ENCODE measurements at places on chromosomes 11 and 22. TPM values are rescaled to one million over a fixed set of nuclear protein-coding genes. Genes with fewer than 3 reads are reported as not detected.

- H3K36me3 ChIP-seq = no peaks in the 10 kb centered on the region
- H3K27ac ChIP-seq = no peak overlapping the region
- peaks cover 11% of the 10 kb centered on the region for H3K4me1 ChIP-seq
- no peaks in the 10 kb centered on the region for H3K27me3 ChIP-seq
- no peak overlapping the region for H3K4me3 ChIP-seq
Observed at GRCh38 chr11:65547446-65548125, 10.6 kb downstream of the LTBP3 start.

DNA sequence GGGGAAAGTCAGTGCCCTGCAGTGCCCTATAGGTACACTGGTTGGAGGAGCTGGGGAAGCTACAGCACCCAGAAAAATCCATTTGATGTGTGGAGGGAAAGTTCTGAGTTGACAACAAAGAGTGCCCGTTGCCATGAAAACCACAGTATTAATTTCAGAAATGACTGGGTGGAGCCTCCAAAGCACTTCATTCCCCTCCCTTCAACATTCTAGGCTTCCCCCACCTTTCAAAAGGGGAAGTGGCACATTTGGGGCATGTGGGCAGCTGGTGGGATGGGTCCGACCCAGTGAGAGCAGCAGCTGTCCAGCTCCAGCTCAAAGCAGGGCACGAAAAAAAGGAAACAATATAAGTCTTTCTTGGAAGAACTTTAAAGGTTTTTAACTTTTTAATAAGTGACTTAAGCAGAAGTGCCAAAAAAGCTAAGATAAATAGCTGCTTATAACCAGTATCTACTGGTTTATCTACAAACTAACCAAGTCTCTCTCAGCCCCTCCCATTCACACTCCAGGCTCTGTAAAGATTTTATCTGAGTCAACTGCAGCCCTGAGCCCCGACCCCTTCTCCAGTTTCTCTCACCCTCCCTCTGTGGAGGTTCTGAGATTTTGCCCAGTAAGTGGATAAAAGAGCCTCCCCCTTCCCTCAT lies 9.0 kb upstream of the AHNAK start:
- H3K4me1 ChIP-seq = peaks cover 96% of the 10 kb centered on the region
- H3K36me3 ChIP-seq = no peaks in the 10 kb centered on the region
- no peaks in the 10 kb centered on the region for H3K27me3 ChIP-seq
- peak overlapping the region; percentile 98 for H3K27ac ChIP-seq
- H3K4me3 ChIP-seq = no peak overlapping the region
- DNase-seq = no peak

DNA sequence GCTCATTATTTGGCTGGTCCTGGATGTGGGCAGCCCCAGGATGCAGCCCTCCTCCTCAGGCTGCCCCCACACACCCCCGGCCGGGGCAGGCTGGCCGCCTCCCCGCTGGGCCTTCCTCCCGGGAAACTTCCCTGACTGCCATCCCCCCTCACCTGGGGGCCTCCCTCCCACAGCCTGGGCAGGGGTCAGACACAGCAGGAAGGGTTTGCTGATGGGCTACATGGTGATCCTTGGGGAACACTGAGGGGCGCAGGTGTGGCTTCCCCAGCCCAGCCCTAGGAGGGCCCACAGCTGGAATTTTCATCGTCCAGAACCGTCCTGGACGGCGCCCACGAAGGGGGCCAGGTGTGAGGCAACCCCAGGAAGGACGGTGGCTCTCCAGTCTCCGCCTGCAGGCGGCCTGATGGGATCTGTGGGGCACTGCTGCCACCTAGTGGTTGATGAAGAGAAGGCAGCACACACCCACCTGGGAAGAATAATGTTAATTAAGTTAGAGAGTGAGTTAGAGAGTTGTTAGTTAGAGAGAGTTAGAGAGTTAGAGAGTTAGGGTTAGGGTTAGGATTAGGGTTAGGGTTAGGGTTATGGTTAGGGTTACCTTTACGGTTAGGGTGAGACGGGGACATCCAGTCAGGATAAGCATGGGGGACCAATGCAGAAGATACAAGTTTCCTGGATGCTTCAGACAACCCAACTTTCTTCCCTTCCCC lies 75.9 kb upstream of the PRR5 start:
- H3K4me1 ChIP-seq = no peaks in the 10 kb centered on the region
- H3K27me3 ChIP-seq = no peaks in the 10 kb centered on the region
- H3K27ac ChIP-seq = no peak overlapping the region
- no peaks in the 10 kb centered on the region for H3K36me3 ChIP-seq

GRCh38 chr11:34356130-34356529 lies 1.7 kb downstream of the ABTB2 start:
- peak overlapping the region; percentile 61 for H3K4me3 ChIP-seq
- DNase-seq = no peak
- peaks cover 26% of the 10 kb centered on the region for H3K4me1 ChIP-seq
- no peaks in the 10 kb centered on the region for H3K27me3 ChIP-seq
- H3K27ac ChIP-seq = peak overlapping the region; percentile 64

- H3K27me3 ChIP-seq = no peaks in the 10 kb centered on the region
- peaks cover 34% of the 10 kb centered on the region for H3K4me1 ChIP-seq
- no peaks in the 10 kb centered on the region for H3K36me3 ChIP-seq
- peak overlapping the region; percentile 97 for H3K27ac ChIP-seq
Observed at GRCh38 chr11:117099696-117100095, 1.5 kb upstream of the SIK3 start.

DNA sequence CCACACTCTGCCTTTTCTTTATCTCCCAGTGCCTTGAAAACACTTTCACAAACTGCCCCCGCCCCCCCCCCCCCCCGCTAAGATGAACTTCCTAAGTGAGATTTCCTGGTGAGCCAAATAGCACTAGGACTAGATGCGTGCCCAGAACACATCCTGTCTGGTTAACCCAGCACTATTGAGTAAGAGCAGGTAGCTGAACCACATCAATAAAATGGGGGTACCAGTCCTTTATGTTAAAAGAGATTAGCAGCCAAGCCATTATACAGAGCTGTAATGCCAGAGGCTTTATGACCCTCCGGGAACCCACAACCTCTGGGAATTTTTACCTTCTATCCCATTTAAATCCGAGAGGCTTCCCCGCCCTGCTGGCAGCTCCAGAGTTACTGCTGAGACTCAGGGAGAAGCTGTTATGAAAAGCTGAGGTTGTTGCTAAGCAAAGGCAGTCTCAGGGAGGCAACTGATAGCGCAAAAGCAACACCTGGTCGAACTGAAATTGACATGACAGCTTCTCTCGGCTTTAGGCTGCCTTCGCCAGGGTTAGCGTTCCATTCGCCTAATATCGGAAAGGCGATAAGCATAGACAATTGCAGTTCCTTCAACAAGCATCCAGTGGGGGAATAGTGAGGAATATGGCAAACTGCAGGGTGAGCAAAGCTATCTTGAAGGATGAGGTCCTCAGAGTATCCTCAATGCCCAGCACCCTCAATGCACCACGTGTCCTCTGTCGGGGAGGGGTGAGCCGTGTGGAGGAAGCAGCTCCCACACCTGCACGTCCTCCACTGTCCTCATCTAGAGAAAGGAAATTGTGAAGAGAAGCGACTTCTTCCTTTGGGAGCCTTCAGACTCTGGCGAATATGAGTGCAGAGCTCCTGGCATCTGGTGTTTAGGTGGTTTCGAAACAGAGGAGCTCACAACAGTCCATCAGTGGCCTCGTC lies 977.0 kb downstream of the NTM start:
- H3K4me1 ChIP-seq = no peaks in the 10 kb centered on the region
- H3K27me3 ChIP-seq = no peaks in the 10 kb centered on the region
- H3K27ac ChIP-seq = no peak overlapping the region
- H3K36me3 ChIP-seq = no peaks in the 10 kb centered on the region

- peaks cover 10% of the 10 kb centered on the region for H3K4me1 ChIP-seq
- no peak overlapping the region for H3K27ac ChIP-seq
- H3K27me3 ChIP-seq = no peaks in the 10 kb centered on the region
Observed at GRCh38 chr11:66694732-66695207, 17.1 kb upstream of the RBM4B start.

DNA sequence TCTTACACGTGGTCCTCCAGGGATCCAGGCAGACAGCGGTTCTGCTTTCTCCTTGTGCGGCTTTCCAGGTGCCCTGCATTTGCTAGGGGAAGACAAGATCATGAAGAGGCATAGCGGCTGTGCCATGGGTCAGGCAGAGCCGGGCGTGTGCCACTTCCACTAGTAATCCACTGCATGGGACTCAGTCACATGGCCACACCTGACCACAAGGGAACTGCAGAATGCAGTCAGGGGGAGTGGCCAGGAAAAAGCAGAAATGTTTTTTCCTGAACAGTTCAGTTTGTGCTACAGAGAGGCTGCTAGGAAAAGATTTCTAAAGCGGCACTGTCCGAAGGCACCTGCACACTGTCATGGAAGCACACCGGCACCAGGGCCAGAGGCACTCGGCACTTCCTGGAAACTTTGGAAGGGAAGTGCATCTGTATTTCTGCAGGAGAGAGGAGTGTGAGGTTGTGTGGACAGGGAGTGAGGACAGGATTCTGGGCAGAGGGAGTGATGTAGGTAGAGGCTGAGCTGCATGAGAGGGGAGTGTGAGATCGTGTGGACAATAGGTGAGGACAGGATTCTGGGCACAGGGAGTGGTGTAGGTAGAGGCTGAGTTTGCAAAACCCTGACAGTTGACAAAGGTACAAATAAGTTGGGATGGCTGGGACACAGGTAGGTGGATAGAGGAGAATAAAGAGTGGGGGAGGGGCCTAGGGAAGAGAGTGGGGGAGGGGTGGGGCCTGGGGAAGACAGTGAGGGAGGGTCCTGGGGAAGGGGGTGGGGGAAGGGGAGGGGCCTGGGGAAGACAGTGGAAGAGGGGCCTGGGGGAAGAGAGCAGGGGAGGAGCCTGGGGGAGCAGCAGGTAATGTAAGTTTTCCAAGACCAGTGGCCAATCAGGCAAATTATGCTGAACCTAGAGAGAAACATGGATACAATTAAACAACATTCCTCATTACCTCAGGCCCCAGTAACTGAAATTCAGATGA lies 1436.3 kb downstream of the TBC1D22A start:
- peak; percentile 34 for DNase-seq
- H3K27ac ChIP-seq = no peak overlapping the region
- no peaks in the 10 kb centered on the region for H3K36me3 ChIP-seq

- H3K36me3 ChIP-seq = no peaks in the 10 kb centered on the region
- peak overlapping the region; percentile 81 for H3K27ac ChIP-seq
- H3K4me1 ChIP-seq = peaks cover 22% of the 10 kb centered on the region
- no peaks in the 10 kb centered on the region for H3K27me3 ChIP-seq
Observed at GRCh38 chr11:93541884-93542810, 1.0 kb downstream of the SMCO4 start.

DNA sequence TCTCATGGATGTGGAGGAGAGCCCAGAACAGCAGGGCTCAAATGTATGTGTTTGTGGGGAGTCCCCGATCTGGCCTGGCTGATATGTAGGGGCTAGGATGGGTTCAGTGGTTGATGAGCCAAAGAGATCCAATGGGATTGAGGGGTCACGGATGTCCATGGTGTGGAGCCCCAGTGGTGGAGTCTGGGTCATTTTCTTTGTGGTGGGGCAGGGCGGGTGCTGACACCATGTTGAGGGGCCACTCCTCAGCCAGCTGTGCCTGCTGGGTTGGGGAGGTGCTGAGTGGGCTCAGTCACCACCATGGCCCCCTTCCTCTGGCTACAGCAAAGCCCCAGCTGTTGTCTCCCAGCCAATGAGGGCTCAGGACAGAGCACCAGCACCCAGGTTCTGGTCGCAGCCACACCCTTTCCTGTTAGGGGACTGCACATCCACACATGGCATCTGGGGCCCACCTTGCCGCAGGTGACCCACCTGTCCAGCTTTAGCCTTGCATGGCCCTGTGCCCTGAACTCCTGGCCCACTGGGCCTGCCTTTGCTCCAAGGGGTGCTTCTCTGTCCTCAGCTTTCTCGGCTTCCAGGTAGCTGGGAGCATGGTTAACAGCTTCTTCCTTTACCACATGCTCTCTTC lies 3.2 kb upstream of the GNAZ start:
- no peaks in the 10 kb centered on the region for H3K27me3 ChIP-seq
- H3K36me3 ChIP-seq = no peaks in the 10 kb centered on the region
- H3K27ac ChIP-seq = no peak overlapping the region
- DNase-seq = no peak

- no peak overlapping the region for H3K4me3 ChIP-seq
- no peaks in the 10 kb centered on the region for H3K27me3 ChIP-seq
- H3K27ac ChIP-seq = no peak overlapping the region
- peaks cover 7% of the 10 kb centered on the region for H3K4me1 ChIP-seq
- H3K36me3 ChIP-seq = no peaks in the 10 kb centered on the region
Observed at GRCh38 chr11:28245131-28245530, 136.9 kb downstream of the METTL15 start.

GRCh38 chr11:125874556-125875124 lies 12.8 kb upstream of the HYLS1 start:
- H3K36me3 ChIP-seq = no peaks in the 10 kb centered on the region
- H3K27me3 ChIP-seq = no peaks in the 10 kb centered on the region
- no peak for DNase-seq
- no peaks in the 10 kb centered on the region for H3K4me1 ChIP-seq
- H3K27ac ChIP-seq = no peak overlapping the region

- DNase-seq = no peak
- H3K27me3 ChIP-seq = no peaks in the 10 kb centered on the region
Observed at GRCh38 chr11:11555208-11555607, 66.6 kb downstream of the GALNT18 start.

DNA sequence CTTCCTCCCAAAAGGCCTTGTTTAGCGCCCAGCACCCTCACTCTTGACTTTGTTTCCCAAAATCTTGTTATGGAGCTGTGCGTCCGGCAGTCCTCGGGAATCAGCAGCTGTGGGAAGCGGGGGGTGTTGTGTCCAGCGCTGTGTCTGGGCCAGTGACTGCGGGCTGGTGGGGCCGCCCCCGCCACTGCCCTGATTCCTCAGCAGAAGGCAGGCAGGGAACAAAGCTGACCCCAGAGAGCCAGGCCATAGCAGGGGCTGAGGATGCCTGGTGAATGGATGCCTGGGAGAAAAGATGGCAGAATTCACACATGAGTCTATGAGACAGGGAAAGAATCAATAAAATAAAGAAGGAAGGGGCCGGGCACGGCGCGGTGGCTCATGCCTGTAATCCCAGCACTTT lies 2.5 kb downstream of the APOBEC3C start:
- H3K27me3 ChIP-seq = no peaks in the 10 kb centered on the region
- no peaks in the 10 kb centered on the region for H3K36me3 ChIP-seq
- DNase-seq = no peak

GRCh38 chr22:49480331-49480730 lies 347.3 kb downstream of the BRD1 start:
- no peak overlapping the region for H3K4me3 ChIP-seq
- no peak for DNase-seq
- H3K36me3 ChIP-seq = no peaks in the 10 kb centered on the region
- H3K27me3 ChIP-seq = no peaks in the 10 kb centered on the region
- no peak overlapping the region for H3K27ac ChIP-seq

GRCh38 chr11:58579192-58580129 lies 598 bp downstream of the ZFP91 start:
- H3K4me1 ChIP-seq = peaks cover 72% of the 10 kb centered on the region
- no peak for DNase-seq
- H3K36me3 ChIP-seq = no peaks in the 10 kb centered on the region
- peak overlapping the region; percentile 97 for H3K4me3 ChIP-seq
- H3K27ac ChIP-seq = peak overlapping the region; percentile 100

- no peaks in the 10 kb centered on the region for H3K27me3 ChIP-seq
- DNase-seq = no peak
- no peaks in the 10 kb centered on the region for H3K4me1 ChIP-seq
- no peaks in the 10 kb centered on the region for H3K36me3 ChIP-seq
- H3K27ac ChIP-seq = no peak overlapping the region
Observed at GRCh38 chr11:57155838-57156607, 25.7 kb upstream of the LRRC55 start.

- no peaks in the 10 kb centered on the region for H3K27me3 ChIP-seq
- DNase-seq = no peak
- no peak overlapping the region for H3K4me3 ChIP-seq
- H3K27ac ChIP-seq = peak overlapping the region; percentile 8
- peaks cover 66% of the 10 kb centered on the region for H3K4me1 ChIP-seq
Observed at GRCh38 chr11:12389676-12390657, 12.6 kb downstream of the PARVA start.

The TSPAN4 gene
- 99.0 TPM for total RNA-seq

The NRXN2 gene
- total RNA-seq = 16.9 TPM

The OR52H1 gene
- total RNA-seq = not detected

The OR8D4 gene
- total RNA-seq = not detected

The P2RY6 gene
- total RNA-seq = 2.0 TPM

The XBP1 gene
- total RNA-seq = 141 TPM

The PLAAT5 gene
- 0.74 TPM for total RNA-seq

The SLC25A1 gene
- 44.2 TPM for total RNA-seq

The PANX2 gene
- 4.2 TPM for total RNA-seq

Data from vagina (tissue), 2 donors.